Activated T-helper 17 cell treated with anti-CD3 and anti-CD28 coated beads, Interleukin-2, amount 50 U/mL, for 72 hours (primary cell): ENCODE measurements at places on chromosomes 11 and 22.

DNA sequence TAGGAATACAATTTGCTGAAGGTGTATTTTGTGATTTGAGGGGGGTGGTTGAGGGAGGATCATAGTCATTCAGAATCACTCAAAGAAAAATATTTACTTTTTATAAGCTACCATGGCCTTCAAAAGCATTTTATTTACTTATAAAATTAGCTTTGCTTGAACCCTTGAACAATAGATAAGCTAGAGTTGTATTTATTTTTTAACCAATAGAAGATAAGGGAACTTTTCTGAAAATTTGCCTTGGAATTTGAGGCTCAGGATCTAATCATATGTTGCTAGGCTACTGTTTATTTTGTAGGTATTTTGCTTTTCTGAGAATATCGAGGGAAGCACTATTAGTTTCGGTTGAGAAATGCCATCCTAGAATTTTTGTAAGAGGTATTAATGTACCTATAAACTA is 82.1 kb downstream of the EMSY start:
- ATAC-seq, result no peak
- H3K4me1 ChIP-seq, result no peaks in the 10 kb centered on the region
- H3K27ac ChIP-seq, result no peak overlapping the region

- H3K27ac ChIP-seq, result no peak overlapping the region
- no peaks in the 10 kb centered on the region for H3K27me3 ChIP-seq
- H3K4me3 ChIP-seq, result no peak overlapping the region
- no peak for ATAC-seq
Measured at GRCh38 chr11:10032935-10033334, 261.1 kb downstream of the SBF2 start.

GRCh38 chr11:76267556-76267955 is 61.3 kb upstream of the WNT11 start:
- H3K4me1 ChIP-seq, result no peaks in the 10 kb centered on the region
- H3K36me3 ChIP-seq, result no peaks in the 10 kb centered on the region
- peak overlapping the region; percentile 31 for H3K27ac ChIP-seq
- no peak for ATAC-seq
- no peak overlapping the region for H3K4me3 ChIP-seq
- H3K27me3 ChIP-seq, result peaks cover 9% of the 10 kb centered on the region

DNA sequence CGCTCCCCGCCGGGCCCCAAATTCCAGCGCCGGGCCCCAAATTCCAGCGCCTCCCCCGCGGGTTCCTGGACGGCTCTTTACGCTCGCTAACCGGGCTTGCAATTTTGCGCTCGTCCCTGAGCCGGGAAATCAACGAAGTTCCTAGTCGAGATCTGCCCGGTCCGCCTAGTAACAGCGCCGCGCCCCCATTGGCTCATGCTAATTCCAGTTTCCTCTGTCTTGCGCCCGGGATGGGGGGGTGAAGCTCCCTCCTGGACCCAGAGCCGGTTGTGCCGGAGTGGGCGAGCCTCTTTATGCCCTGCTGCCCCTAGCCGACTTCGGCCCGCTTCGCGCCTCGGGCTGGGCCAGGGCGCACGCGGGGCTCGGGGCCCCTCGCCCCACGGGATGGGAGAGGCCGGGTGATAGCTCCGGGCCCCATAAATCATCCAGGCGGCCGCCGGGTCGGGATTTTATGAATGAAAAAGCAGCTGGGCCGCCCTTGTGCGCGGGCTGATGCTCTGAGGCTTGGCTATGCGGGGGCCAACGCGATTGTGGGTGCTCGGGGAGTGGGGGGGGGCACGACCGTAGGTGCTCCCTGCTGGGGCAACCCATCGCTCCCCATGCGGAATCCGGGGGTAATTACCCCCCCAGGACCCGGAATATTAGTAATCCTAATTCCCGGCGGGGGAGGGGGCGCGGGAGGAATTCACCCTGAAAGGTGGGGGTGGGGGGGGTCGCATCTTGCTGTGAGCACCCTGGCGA is 1.8 kb upstream of the CCND1 start:
- H3K27me3 ChIP-seq, result peaks cover 24% of the 10 kb centered on the region
- no peak for ATAC-seq
- peaks cover 5% of the 10 kb centered on the region for H3K4me1 ChIP-seq
- H3K36me3 ChIP-seq, result no peaks in the 10 kb centered on the region
- no peak overlapping the region for H3K27ac ChIP-seq

- no peak overlapping the region for H3K4me3 ChIP-seq
- peaks cover 8% of the 10 kb centered on the region for H3K4me1 ChIP-seq
- peak; percentile 65 for ATAC-seq
Measured at GRCh38 chr11:63635762-63636465, 21.7 kb upstream of the PLAAT3 start.

DNA sequence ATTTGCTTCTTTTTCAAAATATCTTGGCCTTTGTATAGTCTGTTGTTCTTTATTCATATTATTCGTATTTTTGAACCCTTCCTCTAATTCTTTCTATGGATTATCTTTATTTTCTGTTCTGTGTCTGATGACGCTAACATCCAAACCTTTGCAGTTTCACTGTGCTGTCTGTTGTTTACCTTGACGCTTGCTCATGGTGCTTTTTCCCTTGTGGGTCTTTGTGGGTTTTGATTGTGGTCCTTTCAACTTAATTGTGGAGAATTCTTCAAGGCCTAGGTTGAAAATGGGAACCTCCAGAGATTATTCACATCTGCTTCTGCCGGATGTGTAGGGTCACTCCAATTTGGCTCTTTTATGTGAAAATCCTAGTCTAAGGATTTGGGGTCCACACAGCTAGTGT is 34.6 kb downstream of the PARVG start:
- no peak overlapping the region for H3K27ac ChIP-seq
- no peaks in the 10 kb centered on the region for H3K36me3 ChIP-seq
- ATAC-seq, result no peak
- H3K4me3 ChIP-seq, result no peak overlapping the region

DNA sequence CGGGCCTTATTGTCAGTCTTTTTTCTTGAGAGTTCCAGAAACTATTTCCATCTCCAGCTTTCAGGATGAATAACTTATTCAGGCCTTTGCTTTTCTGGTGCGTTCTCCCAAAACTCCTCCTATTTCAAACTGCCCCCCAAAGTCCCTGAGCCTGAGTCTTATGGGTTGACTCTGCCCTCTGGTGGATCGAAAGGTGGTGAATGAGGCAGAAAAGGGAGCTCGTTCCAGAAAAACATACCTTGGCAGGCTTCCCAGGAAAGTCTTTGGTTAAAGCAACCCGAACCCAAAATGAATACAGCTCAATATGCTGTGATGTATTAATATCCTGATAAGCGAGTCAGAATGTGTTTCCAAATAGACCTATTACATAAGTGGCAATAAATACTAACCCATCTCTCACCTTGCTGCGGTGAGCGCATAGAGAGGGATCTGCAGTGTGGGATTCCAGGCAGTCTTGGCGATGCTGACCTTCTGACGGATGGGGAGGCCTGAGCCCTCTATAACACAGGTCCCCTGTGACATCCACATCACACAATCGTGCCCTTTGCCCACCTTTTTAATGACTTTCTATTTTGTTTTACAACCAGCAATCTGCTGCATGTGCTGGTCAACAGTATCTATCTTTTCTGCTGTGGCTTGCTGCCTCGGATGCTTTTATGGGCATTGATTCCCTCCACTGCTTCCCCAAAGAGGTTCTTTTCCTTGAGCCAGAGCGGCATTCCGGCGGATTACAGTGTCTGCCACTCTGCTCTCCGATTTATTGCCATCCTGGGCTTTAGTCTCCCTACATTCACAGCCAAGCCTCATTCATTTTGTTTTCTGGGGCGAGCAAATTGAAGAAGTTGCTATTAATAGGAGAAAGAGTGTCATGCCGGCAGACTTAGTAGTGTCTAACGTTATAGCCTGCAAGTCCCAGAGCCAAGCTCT is 756.8 kb downstream of the NTM start:
- no peaks in the 10 kb centered on the region for H3K4me1 ChIP-seq
- H3K27me3 ChIP-seq, result no peaks in the 10 kb centered on the region
- no peaks in the 10 kb centered on the region for H3K36me3 ChIP-seq

DNA sequence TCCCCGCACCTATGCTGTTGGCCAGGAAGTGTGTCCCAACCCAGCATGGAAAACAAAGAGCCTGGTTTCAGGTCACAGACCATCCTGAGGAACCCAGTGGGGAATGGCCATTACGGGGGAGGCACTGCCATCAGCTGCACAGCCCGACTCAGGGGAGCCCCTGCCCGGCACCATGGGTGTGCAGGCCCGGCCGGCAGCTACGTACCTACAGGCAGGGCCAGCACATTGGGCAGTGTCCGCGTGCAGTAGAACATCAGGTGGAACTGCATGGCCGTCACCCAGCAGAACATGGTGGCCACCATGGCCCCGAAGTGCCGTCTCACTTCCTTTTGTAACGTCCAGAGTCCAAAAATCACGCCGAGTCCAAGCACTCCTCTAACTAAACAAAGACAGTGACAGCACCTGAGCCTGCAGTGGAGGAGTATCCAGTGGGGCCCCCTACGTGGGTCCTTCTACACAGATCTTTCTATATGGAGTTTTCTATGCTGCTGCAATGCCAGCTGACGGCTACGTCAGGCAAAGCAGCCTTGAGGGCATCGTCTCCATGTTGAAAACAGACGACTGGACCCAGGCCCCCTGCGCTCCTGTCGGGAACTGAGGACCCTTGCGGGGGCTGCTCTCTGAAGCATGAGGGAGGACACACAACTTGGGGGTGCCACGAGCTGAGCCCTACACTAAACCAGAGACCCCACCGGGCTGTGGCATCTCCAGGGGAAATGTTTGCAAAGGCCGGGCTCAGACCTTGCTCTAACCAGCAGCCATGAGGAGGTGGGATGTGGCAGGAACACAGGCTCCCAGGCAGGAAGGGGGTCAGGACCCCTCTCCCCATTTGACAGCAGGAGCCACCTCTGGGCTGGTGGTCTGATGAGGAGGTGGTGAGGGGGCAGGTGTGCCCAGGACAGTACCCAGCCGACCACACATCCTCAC is 7.7 kb downstream of the ALG12 start:
- no peaks in the 10 kb centered on the region for H3K27me3 ChIP-seq
- H3K27ac ChIP-seq, result no peak overlapping the region
- peaks cover 49% of the 10 kb centered on the region for H3K36me3 ChIP-seq
- no peak for ATAC-seq

DNA sequence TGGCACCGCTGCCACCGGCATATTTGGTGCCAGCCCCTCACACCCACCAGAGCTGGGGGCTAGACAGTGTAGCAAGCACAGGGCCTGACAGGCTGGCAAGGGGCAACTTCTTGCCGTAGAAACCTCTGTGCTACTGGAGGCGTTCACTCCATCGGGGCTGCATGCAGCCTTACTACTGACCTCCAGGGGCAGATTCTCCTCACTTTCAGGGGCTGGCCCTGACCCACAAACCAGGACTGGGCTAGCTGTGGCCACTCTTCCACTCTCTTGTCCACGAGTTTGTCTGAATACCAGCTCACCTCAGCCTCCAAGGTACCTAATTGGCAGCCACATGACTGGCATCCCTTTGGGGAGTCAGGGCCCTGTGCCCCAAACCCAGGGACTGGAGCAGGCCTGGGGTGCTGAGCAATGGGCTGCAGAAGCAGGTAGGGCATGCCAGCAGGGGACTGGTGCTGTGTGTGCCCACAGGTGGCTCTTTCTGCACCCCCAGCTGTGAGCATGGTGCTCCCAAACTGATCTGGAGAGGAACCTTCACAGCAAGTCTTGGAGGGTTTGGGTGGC is 2.1 kb upstream of the LMO1 start:
- peaks cover 6% of the 10 kb centered on the region for H3K4me1 ChIP-seq
- H3K27ac ChIP-seq, result no peak overlapping the region
- H3K4me3 ChIP-seq, result no peak overlapping the region
- no peak for ATAC-seq
- no peaks in the 10 kb centered on the region for H3K36me3 ChIP-seq

- no peak overlapping the region for H3K4me3 ChIP-seq
- no peak for ATAC-seq
Measured at GRCh38 chr22:44894321-44894720, 115.5 kb downstream of the PHF21B start.
